ENCODE measurements at places on chromosomes 3 and 15.

DNA sequence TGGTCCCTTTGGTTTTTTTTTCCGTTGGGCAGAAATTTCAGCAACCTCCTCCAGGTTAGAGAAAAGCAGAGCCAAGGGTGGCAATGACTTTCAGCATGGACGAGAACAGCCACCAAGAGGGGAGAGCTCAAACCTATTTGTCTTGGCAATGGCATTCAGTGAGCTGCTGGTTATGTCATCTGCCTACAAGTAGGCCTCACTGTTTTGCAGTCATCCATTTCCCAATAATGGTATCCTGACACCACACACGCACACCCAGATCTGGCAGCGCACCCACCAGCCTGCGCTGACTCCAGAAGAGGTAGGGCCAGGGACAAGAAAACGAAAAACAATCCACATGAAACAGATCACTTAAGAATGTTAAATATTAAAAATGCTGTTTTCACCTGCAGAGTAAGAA lies 92.3 kb downstream of the MAGI1 start:
- DNase-seq = no peak

- DNase-seq = no peak
Observed at GRCh38 chr3:32216172-32216783, 22.2 kb upstream of the CMTM8 start.

DNA sequence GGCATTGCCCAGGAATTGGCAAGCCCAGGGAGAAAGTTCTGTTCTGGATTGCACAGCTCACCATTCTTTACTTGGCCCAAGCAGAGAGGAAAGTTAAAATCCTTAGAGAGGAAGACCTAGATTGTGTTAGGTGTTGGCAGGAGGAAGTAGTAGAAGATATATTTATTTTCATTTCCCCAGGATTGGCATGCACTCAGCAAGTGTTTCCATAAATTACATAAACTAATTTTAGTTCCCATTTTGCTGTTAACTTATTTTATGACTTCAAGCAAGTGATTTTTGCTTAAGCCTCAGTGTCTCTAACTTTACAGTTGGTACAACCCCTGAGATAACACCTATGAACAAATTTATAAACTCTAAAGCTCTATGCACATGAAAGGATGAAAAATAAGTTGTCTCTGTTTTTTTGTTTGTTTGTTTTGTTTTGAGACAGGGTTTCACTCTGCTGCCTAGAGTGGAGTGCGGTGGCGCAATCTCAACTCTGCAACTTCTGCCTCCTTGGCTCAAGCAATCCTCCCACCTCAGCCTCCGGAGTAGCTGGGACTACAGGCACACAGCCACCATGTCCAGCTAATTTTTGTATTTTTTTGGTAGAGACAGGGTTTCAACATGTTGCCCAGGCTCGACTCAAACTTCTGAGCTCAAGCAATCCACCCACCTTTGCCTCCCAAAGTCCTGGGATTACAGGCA lies 31.2 kb upstream of the TOP2B start:
- no peak for DNase-seq

DNA sequence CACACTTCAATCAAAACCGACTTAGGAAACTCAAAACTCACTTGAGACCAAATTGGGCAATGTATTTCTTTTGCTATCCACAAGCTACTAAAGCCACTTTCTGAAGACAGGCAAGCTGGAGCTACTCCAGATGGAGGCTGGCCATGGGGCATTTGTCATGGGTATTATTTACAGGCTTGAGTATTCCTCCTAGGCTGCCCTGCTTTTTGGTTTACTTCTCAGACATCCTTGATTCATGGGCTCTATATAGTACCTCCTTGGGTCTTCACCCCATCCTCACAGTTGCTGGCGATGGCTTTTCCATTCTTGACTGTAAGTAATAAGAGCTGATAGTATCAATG lies 18.6 kb upstream of the SYNM start:
- DNase-seq = no peak

GRCh38 chr15:71874245-71874644 lies 63.9 kb downstream of the NR2E3 start:
- no peak for DNase-seq

Measured in activated CD4-positive, CD25-positive, alpha-beta regulatory T cell (primary cell).